NCI-H748 treated with DMSO at 0.1 percent for 48 hours (cell line): ENCODE measurements at places on chromosomes 16 and 17.

GRCh38 chr16:75660726-75661302 lies 13.2 kb downstream of the TERF2IP start:
- DNase-seq: no peak

DNA sequence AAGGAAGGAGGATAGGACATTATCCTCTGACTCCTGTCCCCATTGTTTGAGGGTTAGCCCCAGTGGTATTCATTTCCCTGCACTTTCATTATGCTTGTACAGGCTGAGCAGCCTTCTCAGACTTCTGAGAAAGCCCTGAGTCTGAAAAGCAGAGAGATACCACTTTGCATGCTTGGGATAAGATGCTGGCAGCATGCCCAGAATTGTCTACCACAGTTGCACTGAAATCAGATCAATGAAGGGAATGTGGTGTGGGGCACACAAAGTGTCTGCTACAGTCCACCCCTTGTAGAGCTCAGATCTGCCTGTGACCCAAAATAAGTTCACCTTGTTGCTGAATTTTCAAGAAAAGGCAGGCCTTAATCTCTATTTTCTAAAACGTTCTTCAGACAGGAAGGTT lies 160.6 kb downstream of the CCT6B start:
- DNase-seq: no peak

DNA sequence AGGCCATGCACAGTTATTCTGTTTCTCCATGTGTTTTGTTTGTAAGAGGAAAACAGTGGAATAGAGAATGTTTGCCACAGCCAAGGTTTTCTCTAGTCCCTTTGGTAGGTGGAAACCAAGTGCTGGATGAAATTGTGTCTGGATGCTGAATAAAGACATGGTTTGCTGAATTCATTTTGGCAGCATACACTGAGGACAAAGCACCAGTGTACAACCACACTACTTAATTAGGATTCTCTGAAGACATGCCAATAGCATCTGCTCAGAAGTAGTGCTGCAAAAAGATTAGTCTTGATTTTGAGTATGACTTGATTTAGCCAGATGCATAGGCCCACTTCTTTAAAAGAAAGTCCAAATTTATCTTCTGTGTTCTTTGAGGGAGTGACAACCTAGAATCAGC lies 230.5 kb upstream of the CACNG5 start:
- DNase-seq: no peak

- no peak for DNase-seq
Observed at GRCh38 chr17:29959658-29960337, 18.4 kb downstream of the EFCAB5 start.

GRCh38 chr16:9527976-9528375 lies 436.5 kb downstream of the HAPSTR1 start:
- DNase-seq: no peak

DNA sequence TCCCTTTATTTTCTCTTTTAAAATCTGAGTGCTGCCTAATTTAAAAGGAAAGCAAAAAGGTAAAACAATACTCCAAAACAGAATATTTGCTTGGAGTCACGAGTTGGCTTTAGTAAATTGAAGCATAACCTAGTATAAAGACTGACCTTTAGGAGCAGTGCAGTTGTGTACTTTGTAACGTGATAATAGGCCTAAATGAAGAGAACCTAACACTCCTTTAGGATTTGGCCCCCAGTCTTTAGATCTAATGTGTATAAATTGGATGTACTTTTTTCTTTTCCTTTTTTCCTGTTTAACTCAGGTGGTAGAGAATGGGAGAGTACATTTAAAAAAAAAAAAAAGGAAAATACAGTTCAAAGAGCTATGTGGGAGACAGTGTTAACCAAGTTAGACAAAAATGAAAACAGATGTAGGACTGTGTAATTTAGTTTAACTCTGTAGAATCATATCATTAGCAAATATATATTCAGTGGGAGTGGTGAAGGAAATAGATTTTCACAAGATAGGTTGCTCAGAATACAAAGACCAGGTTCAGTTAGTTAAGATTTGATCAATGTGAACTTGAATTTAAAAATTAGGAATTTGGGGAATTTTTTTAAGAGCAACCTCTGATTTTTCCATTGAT lies 16.8 kb downstream of the CPD start:
- DNase-seq: peak; percentile 40

DNA sequence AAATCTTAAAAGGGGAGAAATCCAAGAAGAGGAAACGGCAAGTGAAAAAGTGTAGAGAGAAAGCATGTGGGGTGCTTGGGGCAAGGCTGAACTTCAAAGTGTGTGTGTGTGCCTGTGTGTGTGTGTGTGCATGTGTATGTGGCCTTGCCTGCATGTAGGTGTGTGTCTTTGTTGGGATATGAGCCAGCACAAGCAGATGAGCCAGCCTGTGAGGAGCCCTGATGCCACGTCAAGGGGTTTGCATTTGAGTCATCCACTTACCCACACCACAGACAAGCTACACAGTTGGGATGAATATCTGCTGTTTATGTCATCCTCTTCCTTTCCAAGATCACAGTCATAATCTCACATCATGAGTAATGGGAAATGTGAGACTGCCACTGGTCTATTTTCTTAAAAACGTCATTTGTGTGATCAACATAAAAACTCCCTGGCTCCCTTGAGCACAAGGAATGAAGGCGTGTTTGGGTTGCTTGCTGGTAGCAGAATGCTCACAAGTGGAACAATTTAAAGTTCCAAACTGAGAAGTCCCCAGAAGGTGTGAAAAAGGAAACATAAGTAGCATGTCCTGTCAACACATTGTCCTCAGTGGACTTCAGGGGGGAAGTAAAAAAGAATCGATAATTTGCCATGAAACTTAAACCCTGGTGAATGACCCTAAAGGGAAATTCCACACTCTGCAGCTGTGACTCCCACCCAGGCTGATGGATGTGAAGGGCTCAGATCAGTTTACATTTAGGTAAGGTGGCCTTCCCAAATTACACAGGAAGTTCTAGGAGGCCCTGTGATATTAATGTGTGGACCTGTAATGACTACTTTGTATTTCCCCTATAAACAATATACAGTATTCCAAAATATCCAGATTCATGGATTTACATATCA lies 14.7 kb downstream of the KCTD19 start:
- no peak for DNase-seq

GRCh38 chr17:57379237-57379894 lies 123.0 kb downstream of the MSI2 start:
- DNase-seq: no peak

DNA sequence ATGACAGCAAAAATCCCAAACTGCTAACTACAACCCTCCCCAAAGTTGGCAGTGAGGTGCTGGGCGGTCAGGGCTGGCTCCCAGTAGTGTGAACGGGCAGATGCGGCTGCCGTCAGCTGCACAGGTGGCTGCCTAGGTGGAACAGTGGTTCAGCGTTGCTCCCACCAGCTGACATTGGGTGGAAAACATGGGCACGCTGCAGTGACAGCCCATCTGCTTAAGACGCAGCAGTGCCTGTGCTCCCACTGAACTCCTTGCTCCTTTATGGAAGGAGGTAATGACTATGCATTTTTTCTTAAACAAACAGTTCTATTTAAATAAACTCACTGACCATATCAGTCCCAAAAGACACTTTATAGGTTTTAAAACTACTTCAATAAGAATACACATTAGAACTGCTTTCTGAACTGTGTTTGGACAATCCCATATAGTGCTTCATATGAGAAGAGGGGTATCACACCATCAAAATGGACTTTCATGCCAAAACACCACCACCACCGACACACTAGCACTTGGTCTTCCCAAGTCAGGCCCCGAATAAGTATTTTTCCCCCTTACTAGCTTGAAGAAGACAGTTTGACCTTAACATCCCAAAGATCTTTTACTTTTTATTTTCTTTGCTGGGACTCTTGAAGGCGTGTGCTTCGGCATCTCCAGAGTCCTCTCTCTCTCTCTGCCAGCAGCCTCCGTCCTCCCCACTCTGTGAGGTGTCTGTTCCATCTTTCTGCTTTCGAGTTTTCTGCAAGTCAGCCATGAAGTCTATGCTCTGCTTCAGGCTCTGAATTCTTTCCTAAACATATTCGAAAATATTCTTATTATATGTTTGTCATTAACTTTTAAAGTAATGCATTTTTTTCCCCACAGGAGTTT lies 34.4 kb downstream of the BRD7 start:
- no peak for DNase-seq

- no peak for DNase-seq
Observed at GRCh38 chr16:86391984-86392383, 118.3 kb upstream of the FOXF1 start.

GRCh38 chr17:32206861-32207260 lies 58.8 kb upstream of the RHBDL3 start:
- DNase-seq: no peak

GRCh38 chr17:61908292-61909037 lies 19.3 kb downstream of the INTS2 start:
- DNase-seq: no peak

DNA sequence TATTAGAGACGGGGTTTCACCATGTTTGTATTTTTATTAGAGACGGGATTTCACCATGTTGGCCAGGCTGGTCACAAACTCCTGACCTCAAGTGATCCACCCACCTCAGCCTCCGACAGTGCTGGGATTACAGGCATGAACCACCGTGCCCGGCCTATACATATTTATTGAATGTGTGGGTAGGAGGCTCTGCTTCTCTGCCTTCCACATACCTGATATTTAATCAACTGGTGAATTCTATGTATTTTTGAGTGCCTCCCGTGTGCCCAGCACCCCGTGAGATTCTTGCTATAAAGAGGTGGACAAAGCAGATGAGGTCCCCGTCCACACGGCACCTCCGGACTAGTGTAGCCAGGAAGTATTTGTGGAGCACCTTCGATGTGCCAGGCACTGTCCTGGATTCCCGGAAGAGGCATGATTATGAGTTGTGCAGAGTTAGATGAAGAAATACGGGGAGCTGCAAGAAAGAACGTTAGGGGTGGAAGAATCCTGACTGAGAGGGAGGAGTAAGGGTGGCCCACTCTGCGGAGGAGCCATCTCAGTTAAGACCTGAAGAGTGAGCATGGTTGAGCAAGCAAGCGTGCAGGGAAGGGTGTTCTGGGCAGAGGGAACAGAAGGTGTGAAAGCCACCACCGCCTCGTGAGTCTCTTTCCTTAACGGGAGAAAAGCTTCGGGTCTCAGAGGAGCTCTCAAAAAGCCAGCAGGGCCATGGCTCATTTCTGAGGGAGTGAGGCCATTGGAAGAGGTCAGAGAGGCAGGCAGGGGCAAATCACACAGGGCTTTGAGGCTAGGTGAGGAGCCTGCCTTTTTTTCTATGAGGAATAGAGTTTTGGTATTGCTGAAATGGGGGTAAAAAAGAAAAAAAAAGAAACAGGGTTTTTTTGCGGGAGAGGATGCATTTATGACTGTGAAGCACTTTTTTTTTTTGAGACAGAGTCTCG lies 21.2 kb downstream of the CRISPLD2 start:
- no peak for DNase-seq

DNA sequence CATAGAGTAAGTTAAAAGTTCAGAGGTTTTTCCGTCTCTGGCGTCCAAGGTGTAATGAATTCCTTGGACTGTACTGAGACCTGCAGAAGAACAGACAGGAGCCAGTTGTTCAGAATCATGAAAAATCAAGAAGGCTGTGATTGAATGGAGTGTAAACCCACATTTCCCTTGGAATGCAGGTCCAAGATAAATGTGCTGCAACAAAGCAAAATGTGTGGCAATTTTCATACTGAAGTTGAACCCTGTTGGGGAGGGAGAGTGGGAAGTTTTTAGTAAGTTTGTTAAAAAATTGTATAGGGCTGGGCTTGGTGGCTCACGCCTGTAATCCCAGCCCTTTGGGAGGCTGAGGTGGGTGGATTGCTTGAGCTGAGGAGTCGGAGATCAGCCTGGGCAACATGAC lies 21.4 kb downstream of the GGNBP2 start:
- DNase-seq: no peak

DNA sequence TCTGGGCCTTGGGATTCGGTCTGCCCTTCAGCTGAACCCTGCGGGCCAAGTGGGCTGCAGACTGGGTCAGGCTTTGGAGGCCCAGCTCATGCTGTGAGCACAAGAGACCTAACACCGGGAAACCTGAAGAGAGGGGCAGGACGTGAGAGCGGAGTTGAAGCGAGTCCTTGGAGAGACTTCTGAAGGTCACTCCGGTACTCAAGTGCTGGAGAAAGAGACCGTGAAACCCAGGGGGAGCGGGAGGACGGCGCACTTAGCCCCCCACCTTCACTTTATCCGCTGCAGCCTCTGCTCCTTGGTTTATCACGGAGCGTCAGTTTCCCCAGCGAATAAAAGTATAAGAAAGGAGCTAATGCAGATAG lies 361 bp downstream of the UQCRC2 start:
- no peak for DNase-seq

DNA sequence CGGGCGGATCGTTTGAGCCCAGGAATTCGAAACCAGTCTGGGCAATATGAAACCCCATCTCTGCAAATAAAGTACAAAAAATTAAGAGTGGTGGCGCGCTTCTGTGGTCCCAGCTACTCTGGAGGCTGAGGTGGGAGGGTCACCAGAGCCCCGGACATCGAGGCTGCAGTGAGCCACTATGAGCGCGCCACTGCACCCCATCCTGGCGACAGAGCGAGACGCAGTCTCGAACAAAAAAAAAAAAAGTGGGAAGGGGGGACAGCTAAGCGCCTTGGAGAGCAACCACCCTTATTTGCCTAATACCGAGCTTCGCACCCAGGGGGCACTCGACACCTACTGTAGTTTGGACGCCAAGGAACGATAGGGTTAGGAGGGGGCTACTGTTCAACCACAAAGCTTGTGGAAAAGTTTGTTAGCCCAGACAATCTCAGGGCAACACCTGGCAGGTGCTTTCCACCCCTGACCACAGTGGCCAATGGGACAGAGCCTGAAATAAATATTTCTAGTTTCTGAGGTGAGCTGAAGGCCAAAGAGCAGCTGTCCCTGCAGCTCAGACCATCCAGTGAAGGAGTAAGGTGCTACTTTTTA lies 847 bp upstream of the PSMC3IP start:
- peak; percentile 61 for DNase-seq

DNA sequence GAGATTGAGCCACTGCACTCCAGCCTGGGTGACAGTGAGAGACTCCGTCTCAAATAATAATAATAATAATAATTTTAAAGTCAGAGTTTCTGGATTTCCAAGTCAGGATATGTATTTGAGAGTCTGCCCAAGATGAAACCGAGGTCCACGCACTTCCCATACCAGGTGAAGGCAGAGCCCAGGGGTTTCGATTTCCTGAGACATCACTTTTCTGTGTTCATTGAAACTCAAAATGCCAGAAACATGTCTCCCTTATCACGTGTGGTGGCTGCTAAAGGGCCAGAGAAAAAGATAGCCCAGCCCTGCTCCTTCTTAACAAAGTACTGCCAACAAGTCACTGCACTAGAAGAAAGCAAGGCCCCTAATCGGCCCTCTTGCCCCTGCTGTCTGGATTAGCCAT lies 9.8 kb upstream of the RNF157 start:
- DNase-seq: no peak

DNA sequence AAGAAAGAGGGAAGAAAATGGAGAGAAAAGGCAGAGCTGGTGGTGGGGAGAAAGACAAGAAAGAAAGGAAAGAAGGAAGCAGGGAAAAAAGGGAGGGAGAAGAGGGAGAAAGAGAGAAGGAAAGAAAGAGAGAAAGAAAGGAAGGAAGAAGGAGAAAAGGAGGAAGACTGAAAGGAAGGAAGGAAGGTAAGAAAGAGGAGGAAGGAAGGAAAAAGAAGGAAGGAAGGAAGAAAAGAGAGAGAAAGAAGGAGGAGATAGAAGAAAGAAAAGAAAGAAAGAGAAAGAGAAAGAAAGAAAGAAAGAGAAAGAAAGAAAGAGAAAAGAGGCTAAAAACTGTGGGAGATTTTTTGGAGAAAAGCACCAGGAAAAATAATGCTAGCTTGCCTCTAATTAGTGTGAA lies 561.4 kb upstream of the GOT2 start:
- DNase-seq: no peak

GRCh38 chr17:28031174-28031573 lies 11.3 kb upstream of the NLK start:
- DNase-seq: no peak
